Right renal cortex interstitium (tissue), 3 donors: ENCODE measurements at places on chromosomes 5 and 9. TPM values are rescaled to one million over a fixed set of nuclear protein-coding genes. Genes with fewer than 3 reads are reported as not detected.

- DNase-seq = no peak
Observed at GRCh38 chr5:135039271-135040033, 5.4 kb upstream of the PITX1 start.

- no peak for DNase-seq
Observed at GRCh38 chr9:72424131-72424530, 59.1 kb upstream of the ZFAND5 start.

- no peak for DNase-seq
Observed at GRCh38 chr5:150082374-150082773, 4.0 kb downstream of the CSF1R start.

DNA sequence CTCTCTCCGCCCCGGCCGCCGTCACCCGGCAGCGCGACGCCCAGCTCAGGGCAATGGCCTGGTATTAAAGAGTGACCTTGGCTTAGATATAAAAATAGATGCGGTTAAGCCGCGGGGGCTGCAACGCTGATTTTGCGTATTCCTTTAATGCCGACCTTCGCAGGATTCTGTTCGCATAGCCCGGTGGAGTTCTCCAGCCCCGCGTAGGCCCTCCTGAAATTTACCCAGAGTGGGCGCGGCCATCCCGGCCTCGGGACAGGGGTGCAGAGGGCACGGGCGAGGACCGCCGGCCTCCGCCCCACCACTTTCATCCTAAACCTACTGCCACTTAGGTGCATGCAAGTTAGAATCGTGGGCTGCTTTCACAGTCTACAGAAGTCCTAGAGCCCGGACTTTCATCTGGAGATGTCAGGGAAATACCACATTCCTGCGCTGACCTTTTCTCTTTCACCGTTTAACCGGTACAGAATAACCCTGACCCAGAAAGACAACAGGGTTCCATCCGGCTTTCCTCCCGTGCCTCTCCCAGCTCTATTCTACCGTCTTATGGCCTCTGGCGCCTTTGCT is 492 bp upstream of the FAM169A start:
- peak; percentile 17 for DNase-seq

The PPIC gene
- 42.2 TPM for polyA plus RNA-seq

DNA sequence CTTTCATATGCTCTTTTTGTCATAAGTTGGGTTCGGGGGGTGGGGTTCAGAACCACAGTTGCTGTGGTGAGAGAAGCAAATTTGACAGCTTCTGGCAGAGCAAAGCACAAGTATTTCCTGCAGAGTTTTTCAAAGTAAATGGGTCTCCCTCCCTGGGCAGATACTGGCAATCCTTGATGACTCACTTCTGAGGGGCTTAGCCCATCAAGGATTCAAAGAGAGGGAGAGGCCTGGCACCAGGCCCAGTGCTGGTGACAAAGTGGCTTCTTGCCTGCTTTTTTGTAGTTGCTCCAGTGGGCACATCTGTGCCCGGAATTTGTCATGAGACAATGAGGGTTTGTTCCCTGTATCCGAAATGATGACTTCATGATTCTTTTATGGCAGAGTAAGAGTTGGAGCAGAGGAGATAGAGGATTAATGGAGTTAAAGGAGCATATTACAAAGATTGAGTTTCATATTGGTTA is 46.6 kb upstream of the TNC start:
- DNase-seq = no peak

GRCh38 chr9:36813154-36813553 is 220.9 kb downstream of the PAX5 start:
- DNase-seq = no peak

DNA sequence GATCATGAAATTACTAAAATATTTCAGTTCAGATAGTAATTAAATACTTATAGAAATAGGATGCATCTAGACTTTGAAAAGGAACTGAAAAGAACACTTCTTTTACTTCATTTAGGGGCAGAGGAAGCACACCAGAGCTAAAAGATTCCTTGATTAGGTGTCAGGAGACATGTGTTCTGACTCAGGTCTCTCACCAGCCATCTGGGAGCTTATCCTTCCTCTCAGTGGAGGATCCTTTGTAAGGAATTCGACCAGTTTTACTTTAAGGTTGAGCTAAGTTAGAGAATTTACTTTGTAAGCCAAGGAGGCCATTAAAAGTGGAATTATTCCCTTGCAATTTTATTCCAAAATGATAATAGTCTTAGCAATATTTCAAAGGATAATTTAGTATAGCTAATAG is 16.7 kb downstream of the VCAN start:
- no peak for DNase-seq
